T1000 (cell line): ENCODE measurements at places on chromosomes 5 and 9.

GRCh38 chr9:91301161-91301560 lies 60.6 kb downstream of the AUH start:
- DNase-seq, result no peak

DNA sequence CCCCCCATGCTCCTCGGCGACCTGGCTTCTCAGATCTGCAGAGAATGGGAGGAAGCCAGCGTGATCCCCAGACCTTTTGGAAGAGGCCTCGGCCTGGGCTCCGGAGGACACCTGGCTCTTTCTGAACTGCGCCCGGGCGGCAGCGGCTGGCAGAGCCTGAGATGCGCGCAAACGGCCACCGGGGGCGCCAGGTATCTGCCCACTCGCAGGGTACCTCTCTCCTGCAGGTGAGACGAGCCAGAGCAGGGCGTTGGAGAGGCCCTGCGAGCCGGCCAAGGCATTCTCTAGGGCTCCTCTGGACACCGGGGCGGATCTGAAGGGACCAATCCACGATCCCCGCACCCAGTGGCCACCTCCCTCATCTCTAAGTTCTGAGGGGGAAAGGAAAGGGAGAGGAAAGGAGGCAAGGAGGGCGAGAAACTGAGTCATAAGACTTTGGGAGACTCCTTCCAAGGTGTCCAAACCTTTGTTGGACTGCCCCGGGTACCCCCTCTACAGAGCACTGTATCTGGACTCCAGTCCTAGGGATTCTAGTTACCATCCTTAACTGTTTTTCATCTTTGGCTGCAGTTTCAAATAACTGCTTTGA lies 55.0 kb upstream of the SLC46A2 start:
- no peak for DNase-seq

- no peak for DNase-seq
These were observed 29.8 kb downstream of the OLFM1 start for GRCh38 chr9:135117281-135117680.

DNA sequence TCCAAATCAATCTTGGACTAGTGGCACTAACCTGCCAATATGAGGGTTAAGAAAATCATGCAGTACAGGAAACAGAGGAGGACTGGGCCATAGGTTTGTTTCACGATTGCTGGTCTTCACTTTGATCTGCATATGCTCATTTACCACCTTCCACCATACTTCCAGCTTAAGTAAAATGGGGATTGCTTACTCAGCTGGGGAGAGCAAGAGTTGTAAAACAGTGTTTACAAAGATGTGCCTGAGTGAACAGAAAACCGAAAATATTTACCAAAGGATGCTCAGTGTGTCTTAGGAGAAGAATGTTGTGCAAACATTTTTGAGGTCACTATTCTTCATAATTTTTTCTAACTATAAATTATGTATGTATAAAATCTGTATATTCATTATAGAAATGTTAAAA lies 65.1 kb upstream of the DNAH5 start:
- no peak for DNase-seq

DNA sequence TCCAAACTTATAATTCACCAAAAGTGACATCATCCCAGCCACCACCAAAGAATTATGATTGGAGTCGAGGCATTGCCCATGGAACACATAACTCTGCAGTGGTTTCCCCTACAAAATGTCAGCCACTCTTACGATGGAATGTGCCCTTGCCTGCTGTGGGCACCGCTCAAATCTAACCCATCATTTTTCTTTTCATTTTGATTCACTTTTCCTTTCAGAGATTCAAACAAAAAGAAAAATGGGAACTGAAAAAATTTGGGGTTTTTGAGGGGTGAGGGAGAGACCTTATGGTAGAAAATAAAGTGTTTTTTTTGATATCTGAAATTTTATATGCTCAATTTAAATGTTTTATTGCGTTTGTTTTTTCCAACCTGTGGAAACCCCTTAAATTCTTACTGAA lies 28.1 kb downstream of the SMARCA2 start:
- no peak for DNase-seq

GRCh38 chr9:96818533-96818932 lies 35.8 kb downstream of the ZNF782 start:
- DNase-seq, result no peak

GRCh38 chr9:98341157-98342097 lies 86.0 kb upstream of the TBC1D2 start:
- no peak for DNase-seq

DNA sequence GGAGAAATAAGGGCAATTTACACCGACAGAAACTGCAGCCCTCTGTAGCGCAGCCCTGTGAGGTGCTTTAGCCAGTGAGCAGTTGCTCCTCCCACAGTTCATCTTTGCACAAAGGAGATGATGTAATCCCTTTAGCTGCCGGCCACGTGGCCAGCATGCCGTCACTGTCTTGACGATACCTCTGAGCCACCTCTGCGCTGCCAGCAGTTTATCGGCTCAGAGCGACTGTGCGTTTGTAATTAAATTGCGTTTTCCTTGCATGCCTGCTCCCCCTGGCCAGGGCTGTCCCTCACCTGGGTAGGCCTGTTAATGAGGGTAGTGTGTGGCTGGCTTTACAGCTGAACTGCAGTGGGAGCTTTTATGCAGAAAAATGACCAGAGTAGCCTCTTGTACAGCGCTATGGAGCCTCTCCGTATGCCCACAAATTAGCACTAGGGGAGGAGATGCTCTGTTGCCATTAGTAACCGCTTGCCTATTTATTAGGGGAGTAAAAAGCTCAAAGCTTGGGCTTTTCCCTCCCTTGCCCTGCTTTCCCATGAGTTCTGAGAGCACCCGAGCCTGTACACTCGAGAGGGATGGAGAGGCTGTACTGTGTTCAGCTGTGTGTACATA lies 107.0 kb downstream of the TRIO start:
- no peak for DNase-seq

DNA sequence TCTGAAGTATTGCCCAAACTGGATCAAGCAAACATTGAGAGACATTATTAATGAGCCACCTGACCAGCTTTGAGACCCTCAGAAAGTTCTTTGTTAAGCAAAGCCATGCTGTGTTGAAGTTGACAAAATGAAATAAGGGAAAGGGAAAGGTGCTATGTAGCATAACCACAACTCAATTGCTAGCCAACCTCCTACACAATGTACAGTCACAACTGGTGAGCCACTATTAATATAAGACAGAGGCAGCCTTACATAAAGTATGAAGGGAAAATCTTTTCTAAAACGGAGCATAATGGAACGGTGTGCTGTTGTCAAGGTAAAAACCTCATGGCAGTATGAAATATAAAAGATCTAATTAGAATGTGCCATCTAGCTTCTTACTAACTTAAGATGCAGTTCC lies 375.8 kb upstream of the ST8SIA4 start:
- no peak for DNase-seq

GRCh38 chr5:133232011-133232410 lies 180.2 kb downstream of the HSPA4 start:
- no peak for DNase-seq

GRCh38 chr5:143172739-143173138 lies 230.7 kb downstream of the NR3C1 start:
- DNase-seq, result no peak

GRCh38 chr5:69170495-69170894 lies 3.5 kb downstream of the CCNB1 start:
- DNase-seq, result no peak

GRCh38 chr9:111913159-111913558 lies 16.5 kb downstream of the UGCG start:
- no peak for DNase-seq

DNA sequence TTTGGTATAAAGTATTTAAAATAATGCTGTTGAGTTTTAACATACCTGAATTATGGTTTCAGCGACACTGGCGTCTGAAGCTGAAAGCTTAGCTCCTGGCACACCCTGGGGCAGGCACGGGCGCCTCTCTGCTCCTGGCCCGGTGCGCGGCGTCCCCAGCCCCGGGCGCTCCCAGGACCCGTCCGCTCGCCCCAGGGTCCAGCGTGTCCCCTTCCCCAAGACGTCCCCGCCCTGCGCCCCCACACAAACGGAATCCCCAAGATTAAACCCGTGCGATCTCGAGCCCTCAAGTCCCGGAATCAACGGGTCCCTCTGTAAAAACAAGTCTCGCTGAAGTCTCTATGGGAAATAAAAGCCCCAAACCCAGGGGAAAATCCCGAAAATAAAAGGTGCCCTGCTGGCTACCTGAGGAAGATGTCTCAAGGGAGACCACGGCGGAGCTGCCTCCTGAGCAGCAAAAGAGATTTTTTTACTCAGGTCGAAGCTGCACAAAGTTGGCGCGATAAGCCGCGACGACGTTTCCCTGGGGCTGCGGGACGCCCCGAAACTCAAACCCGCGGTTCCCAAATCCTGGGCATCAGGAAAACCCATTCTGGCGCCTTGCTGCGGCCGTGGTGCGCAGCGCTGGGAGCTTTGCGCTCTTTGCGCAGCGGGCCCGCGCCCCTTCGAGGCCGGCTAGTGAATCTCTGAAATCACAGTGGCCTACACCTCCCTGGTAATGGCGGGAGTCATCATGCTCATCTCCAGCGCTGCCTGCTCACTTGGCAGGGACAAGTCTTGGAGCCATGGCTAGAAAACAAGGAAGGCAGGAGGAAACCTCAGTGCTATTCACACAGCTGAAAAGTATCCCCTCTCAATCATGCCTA lies 6.3 kb upstream of the IFNA8 start:
- no peak for DNase-seq

GRCh38 chr5:147675168-147675567 lies 107.4 kb downstream of the JAKMIP2 start:
- no peak for DNase-seq

GRCh38 chr9:130264414-130265350 lies 878 bp upstream of the HMCN2 start:
- DNase-seq, result no peak

- peak; percentile 60 for DNase-seq
These were observed 92.6 kb downstream of the LIFR start for GRCh38 chr5:38463634-38464521.

DNA sequence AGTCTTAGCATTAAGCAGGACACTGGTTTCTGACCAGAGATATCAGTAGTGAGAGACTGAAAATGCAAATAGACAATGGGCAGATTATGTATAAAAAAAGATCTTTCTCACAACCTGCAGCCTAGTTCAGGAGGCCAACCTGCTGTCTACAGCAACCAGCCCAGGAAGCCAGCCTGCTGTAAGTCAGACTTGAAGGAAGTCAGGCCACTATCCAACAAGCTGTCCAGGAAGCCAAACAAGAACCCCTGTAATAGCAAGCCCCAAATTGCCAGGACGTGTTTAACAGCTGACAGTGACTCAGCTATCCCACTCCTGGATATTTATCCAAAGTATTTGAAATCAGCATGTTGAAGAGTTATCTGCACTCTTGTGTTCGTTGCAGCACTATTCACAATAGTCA lies 121.8 kb upstream of the SPIN1 start:
- no peak for DNase-seq

- no peak for DNase-seq
These were observed 824 bp downstream of the MXD3 start for GRCh38 chr5:177310757-177311391.

- DNase-seq, result no peak
These were observed 52.9 kb upstream of the APC start for GRCh38 chr5:112684737-112685136.

GRCh38 chr5:44535621-44536020 lies 146.4 kb upstream of the FGF10 start:
- DNase-seq, result no peak

- no peak for DNase-seq
These were observed 5.1 kb downstream of the CCDC112 start for GRCh38 chr5:115291397-115291796.

GRCh38 chr9:122164286-122164685 lies 4.6 kb downstream of the MORN5 start:
- no peak for DNase-seq

DNA sequence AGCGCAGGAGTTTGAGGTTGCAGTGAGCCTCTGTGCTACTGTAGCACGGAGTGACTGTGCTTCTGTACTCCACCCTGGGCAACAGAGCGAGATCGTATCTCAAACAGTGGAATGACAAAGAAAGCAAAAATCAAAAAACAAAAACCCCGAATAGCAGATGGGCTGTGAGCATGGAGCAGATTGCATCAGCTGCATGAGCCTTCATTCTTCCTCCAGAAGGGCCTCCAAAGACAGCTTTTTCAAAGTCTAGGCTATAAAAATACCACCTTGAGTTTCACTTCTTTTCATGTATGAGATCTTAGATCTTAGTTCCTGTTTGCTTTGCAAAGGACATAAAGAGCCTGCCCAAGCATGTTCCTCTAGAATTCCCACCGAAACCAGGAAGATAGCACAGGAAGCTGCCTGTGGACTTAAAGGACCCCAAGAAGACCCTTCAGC lies 15.0 kb upstream of the HSPB3 start:
- DNase-seq, result no peak

DNA sequence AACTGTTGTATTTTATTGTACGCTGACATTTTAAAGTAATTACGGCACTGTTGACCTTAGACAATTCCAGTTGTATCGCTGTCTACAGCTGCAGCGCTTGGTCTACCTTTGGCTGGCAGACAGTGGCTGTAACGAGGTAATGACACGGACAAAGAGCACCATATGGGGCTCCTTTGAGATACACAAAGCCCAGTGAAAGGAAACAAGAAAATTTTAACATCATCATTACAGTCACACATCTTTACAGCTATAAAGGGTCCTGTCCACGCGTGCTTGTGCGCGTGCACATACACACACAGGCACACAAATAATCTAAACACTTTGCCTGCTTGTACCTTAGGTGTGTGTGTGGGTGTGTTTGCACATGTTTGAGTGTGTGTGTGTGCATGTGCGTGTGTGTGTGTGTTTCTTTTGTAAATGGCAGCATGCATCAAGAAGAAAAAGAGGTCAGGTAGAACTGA lies 946.0 kb downstream of the NR2F1-AS1 start:
- DNase-seq, result no peak

DNA sequence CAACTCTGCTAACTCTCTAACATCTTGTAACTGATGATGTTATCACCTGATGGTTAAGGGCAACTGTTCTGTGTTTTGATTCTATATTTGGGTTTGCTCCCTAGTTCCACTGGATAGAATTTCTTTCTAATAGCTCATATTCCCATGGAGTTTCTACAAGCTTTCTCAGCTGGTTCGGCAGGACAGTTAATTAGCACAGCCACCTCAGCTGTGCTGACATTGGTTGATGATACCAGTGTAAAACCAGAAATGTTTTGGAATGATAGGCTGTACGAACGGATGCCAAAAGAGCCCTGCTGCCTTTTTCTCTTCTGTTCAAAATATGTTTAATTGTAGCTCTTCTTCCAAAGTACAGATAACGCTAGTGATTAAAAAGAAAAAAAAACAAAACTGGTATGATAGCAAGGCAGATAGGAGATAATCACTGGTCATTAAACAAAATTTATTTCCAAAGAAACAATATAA lies 440.5 kb upstream of the ZNF608 start:
- no peak for DNase-seq

- DNase-seq, result peak; percentile 6
These were observed at the start of gene CSF2 for GRCh38 chr5:132073231-132074013. Gene CSF2, plus strand, starts transcription at chr5:132073789. Its CDS starts 35 bp downstream, at chr5:132073824.

GRCh38 chr9:20382460-20383071 lies 239.7 kb downstream of the MLLT3 start:
- DNase-seq, result no peak

- DNase-seq, result no peak
These were observed 12.9 kb downstream of the CLINT1 start for GRCh38 chr5:157845914-157846598.
